HCEC 1CT (cell line): ENCODE measurements at places on chromosomes 12 and 14.

GRCh38 chr12:104687823-104688573, 231.2 kb downstream of the CHST11 start:
- DNase-seq: no peak

- no peak for DNase-seq
These were observed 530 bp upstream of the FOXN4 start for GRCh38 chr12:109309381-109310246.

DNA sequence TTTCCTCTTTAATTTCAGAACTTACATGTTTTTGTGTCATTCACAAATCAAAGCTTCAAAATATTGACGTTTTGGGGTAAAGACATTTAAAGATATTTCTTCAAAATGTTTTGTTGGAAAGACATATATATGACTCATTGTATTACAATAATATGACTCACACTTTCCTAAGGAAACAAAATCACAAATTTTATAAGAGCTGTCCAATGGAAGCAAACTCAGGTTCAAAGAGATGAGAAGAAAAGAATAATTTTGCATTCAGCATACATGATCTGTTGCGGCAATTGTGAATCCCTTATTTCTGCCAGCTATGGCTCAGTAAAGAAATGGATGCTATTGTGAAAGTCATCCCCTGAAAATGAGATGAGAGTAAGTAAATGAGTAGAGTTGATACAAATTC, 82.7 kb downstream of the GRIP1 start:
- DNase-seq: peak; percentile 55

- DNase-seq: peak; percentile 63
These were observed 26.2 kb downstream of the ANG start for GRCh38 chr14:20714593-20715250.

DNA sequence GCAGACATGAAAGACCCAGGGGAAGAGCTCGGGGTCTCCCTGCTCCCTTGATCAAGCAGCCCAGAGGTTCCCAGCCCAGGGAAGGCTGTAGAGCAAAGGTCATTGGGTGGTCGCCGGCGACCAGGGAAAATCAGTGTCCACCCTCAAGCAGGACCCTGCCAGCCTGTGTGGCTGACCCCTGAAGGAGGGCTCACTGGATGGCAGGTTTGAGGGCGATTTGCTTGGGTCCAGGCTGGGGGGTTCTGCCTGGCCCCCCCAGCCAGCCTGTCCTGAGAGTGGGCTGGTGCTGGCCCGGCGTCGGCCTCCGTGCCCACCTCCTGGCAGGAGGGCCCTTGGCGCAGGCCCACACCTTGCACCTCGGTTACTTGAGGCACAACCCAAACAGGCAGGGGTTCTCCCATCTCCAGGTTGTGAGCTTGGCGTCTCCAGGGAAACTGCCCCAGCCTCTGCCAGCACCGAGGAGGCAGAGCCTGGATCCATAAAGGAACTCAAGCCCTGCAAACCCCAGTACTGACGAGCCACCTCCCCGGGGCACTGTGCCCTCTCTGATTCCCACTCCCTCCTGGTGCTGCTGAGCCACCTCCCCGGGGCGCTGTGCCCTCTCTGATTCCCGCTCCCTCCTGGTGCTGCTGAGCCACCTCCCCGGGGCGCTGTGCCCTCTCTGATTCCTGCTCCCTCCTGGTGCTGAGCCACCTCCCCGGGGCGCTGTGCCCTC, 329.0 kb upstream of the SFSWAP start:
- no peak for DNase-seq

GRCh38 chr12:45913631-45914030, 76.7 kb downstream of the SCAF11 start:
- DNase-seq: no peak

DNA sequence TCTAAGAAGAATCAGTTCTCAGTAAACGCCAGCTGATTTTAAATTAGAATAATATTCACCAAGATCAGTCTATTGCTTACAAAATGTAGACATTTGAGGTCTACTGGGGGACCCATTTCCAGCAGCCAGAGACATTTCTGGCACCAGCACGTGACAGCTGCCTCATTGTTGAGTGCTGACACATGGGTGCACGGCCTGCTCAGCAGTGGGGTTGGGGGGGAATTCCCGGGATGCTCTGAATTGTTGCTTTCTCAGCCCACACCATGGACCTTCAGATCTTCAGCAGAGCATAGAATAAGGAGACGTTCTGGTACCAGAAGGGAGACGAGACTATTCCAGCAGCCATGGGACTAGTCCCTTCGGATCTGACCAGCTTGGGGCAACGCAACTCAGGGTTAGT, 18.3 kb downstream of the PLEKHG7 start:
- no peak for DNase-seq

DNA sequence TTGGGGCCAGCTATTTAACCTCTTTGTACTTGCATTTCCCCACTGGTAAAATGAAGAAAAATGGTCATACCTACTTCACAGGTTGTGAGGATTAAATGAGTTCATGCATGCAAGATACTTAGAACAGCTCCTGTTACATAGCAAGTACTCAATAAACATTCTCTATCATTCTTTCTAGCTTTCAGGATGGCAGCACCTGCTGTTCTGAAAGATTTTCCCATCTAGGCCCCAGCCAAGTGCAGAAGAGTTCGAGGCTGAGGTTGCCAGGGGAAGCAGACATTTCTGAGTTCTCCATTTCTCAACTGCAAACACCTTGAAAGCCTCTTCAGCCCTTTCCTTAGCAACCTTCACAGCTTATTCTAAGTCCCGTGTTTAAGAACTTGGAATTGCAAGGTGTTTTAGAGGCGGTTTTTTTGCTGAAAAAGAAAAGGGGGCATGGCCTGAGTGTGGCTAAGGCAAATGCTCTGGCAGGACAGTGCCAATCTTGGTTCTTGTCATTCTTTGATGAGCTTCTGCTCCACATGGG, 73.0 kb upstream of the PRMT8 start:
- DNase-seq: no peak

GRCh38 chr14:73145371-73145770, 9.1 kb downstream of the PSEN1 start:
- DNase-seq: no peak

GRCh38 chr12:110146986-110147385, 22.8 kb downstream of the IFT81 start:
- DNase-seq: no peak

DNA sequence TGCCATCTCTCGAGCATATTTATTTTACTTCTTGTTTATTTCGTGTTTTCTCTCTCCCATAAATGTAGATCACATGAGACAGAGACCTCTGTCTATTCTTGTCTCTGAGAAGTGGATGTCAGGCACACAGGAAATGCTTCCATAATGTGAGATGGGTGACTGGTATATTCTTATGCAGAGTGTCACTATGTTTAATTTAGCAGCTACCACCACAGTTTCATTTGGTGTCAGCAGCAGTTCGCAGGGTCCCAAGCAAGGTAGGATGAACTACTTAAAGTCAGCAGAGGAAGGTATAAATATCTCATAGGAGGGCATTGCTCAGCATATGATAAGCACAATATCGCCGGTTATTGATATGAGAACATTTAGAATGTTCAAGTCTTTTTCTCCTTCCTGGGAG, 180.9 kb upstream of the CNTN1 start:
- no peak for DNase-seq

DNA sequence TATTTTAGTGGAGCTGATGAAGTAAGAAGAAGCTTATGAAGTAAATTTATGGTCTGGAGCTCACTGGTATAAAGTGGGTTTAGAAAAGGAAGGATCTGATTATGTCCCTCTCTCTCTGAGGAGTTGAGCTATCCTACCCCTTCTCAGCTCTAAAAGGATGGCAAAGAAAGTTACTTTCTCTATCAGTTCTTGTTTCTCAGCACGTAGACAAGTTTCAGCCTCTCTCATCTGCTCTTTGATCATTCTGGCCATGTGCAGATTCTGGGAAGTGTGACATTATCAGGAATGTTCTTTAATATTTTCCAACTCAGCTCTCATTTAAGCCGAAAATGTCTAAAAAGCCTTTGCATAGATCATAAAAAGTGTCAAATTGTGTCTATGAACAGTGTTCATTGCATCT, 5.8 kb upstream of the EGLN3 start:
- DNase-seq: no peak

DNA sequence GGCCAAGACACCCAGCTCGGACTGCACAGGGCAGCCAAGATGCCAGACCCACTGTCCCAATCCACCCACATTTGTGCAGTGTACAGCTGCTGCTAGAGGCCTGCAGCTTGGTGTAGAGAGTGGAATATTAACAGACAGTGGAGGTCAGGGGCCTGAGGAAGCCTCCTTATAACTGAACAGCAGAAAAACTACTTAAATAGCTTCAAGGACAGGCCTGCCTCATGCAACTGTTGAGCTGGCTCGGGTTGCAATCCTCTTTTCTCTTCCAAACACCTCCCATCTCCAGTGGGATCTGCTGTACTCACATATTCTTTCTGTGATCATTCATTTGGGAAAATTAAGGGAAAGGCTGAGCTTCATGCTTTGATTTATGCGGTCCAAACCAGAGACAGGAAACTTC, 1043.2 kb upstream of the TMEM132C start:
- DNase-seq: no peak

GRCh38 chr12:131592972-131593371, 117.9 kb upstream of the SFSWAP start:
- DNase-seq: no peak

DNA sequence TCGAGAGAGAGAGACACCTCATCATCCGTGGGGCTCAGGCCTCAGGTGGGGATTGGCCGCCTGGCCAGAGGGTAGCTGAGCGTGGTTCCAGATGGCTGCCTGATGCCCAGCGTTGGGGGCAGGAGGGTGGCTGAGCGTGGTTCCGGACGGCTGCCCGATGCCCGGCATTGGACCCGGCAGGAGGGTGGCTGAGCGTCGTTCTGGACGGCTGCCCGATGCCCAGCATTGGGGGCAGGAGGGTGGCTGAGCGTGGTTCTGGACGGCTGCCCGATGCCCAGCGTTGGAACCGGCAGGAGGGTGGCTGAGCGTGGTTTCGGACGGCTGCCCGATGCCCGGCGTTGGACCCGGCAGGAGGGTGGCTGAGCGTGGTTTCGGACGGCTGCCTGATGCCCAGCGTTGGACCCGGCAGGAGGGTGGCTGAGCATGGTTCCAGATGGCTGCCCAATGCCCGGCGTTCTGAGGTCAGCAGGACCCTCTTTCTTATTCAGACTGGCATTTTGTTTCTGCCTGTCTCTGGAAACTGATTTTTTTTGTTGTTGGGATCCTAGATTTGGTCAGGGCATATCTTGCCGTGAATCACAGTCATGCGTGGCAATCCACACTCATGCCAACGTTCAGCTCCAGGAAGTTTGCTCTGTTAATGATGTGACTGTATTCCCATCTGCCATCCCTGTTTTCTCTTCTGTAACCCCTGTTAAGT, 40.7 kb downstream of the GALNT9 start:
- DNase-seq: no peak

DNA sequence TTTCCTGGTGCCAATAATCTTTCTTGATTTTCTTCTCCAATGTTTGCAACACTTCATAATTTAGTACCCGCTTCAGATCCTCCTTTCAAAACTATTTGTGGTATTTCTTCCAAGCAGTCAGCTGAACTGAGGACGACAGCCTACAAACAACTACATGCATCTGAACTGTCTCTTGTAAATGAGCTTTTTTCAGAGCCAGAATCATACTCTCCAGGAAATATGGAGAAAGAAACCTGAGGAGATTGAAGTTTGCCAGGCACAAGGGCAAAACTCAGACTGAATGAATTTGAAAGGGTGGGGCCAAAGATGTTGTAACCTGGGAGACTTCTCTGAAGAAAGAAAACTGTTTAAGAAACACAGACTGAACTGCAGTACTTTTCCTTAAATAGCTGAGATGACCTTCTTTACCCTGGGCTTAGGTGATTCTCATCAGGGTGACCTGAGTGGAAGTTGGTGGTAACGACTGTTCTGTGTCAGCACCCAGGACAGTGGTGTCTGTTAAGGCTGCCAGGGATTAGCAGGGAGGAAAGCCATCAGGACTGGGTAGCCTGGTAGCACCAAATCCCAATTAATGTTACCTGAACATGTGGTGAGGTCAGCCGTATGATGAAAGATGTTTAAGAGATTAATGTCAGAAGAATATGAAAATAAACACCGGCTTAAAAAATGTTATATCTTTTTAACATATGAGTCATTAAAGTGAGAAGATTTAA, 95.0 kb downstream of the TGFB3 start:
- DNase-seq: no peak

- no peak for DNase-seq
These were observed 17.6 kb downstream of the MON2 start for GRCh38 chr12:62484233-62484632.

DNA sequence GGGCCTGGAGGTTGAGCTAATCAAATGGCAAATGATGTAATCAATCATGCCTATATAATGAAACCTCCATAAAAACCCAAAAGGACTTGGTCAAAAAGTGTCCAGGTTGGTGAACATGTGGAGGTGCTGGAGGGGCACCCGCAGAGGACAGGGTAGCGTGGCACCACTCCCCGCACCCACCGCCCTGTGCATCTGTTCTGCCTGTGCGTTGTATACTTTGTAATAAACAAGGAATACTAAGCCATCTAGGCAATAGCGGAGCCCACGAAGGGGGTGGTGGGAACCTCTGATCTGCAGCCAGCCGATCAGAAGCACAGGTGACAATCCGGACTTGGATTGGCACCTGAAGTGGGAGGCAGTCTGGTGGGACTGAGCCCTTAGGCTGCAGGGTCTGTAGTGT, 75.8 kb upstream of the GPR68 start:
- no peak for DNase-seq

GRCh38 chr14:96739200-96739910, 57.8 kb upstream of the VRK1 start:
- no peak for DNase-seq

GRCh38 chr12:121065345-121065744, 26.3 kb upstream of the OASL start:
- DNase-seq: no peak

- DNase-seq: no peak
These were observed 208.4 kb downstream of the PAWR start for GRCh38 chr12:79482323-79482722.

DNA sequence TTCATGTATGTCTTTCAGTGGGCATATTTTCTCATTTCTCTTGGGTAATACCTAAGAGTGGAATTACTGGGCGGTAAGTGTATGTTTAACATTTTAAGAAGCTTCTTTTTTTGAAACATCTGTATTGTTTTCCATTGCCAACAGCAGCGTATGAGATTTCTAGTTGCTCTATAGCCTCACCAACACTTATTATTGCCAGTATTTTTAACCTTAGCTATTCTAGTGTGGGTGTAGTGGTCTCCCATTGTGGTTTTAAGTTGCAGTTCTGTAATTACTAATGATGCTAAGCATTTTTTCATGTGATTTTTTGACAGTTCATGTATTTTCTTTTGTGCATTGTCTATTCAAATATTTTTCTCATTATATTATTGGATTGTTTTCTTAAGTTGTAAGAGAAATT, 101.9 kb upstream of the EEA1 start:
- no peak for DNase-seq

DNA sequence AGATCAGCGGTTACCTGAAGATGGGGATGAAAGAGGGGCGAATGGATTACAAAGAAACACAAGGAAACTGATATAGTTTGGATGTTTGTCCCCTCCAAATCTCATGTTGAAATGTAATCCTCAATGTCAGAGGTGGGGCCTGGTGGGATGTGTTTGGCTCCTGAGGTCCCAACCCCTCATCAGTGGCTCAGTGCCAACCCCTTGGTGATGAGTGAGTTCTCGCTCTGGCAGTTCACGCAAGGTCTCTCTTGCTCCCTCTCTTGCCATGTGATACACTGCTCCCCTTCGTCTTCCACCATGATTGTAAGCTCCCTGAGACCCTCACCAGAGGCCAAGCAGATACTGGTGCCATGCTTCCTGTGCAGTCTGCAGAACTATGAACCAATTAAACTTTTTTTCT, 28.0 kb downstream of the ITGA7 start:
- DNase-seq: no peak
